Activated T-helper 1 cell treated with Interleukin-2 at 50 U/mL for 16 hours (primary cell): ENCODE measurements at places on chromosomes 12 and 14.
A peak's percentile ranks its signal among the peaks of the same experiment; 100 is the strongest.

GRCh38 chr12:7935590-7936581, at the start of gene SLC2A3:
SLC2A3 (minus strand) TSS chr12:7936187; CDS start chr12:7936034, 153 bp downstream.
- peak; percentile 56 for DNase-seq

- peak; percentile 15 for DNase-seq
These were observed 900 bp downstream of the C2CD5 start for GRCh38 chr12:22543246-22544037.

DNA sequence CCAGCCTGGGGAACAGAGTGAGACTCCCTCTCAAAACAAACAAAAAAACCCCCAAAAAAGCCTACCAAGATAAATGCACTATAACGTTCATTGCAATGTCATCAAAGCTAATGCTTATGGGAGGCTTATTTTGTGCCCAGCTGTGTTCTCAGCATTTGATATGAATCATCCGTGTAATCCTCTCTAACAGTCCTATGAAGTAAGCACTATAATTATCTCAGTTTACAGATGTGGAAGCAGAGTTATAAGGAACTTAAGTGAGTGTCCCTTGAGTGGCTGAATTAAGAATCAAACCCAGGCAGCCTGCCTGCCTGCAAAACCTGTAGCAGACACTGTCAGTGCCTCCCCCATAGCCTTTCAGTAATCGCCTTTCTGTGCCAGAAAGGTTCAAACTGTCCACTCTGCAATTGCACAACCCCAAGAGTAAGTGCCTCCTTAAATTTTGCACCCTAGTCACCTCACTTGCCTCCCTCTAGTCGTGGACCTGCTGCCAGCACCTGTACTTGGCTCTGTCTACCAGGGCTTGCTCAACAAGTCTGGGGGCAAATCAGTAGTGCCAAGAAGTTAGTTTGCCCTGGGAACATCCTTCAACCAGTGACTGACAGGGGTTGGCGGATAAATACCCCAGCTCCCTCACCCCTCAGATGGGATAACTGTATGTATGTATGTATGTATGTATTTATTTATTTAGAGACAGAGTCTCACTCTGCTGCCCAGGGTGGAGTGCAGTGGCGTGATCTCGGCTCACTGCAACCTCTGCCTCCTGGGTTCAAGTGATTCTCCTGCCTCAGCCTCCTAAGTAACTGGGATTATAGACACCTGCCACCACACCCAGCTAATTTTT, 23.8 kb upstream of the PPP1CC start:
- DNase-seq: no peak

DNA sequence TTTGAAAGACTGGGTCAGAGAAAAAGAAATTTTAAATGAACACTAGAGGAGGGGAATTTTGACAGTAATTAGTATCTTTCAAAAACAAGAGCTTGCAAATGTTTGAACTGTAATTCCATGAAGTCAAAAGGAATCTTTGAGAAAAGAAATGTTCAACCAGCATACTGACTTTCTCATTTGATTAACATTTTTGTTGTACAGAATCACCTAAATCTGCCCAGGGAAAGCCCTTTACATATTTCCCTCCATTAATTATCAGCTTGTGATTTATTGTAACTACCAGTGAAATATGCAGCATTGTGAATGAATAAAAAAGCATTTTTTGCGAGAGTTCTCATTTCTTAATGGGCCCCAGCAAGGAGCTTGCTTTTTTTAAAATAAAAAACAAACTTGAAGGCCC, 61.2 kb upstream of the CCDC91 start:
- no peak for DNase-seq

GRCh38 chr14:63276492-63277342, 42.0 kb downstream of the GPHB5 start:
- no peak for DNase-seq

DNA sequence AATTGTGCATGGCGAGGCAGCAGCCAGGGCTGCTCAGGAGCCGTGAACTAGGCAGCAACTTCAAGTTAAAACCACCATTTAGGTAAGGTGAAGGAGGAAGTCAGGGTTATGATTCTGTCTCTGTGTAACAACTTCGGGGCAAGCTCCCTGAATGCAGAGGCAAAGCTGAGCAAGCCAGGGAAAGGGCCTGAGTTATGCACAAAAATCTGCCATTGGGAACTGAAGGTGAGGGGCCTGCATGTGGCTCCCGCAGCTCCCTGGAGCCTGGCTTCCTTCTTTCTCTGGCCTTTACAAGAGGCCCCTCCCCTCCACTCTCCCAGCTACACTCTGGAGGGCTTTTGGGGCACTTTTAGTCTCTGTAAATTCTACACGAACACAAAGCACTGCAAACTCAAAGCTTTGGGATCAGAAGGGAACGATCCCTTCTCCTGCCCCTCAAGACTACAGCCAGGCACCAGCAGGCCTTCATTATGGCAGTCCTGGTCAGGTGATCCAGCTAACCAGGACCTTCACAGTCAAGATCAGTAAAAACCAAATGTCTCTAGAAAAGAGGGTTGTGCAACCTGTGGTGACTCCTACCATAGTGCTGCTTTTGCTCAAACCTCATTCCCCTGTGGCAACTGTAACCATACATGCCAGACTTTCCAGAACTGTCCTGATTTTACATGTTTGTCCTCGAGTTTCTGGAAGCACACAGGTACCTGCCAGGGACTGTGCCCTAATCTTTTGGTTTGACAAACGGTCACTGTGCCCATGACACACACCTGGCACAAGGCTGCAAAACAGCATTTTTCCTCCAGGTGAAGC, 67.2 kb upstream of the PTGR2 start:
- no peak for DNase-seq

- DNase-seq: no peak
These were observed 157.0 kb upstream of the CPNE8 start for GRCh38 chr12:39062266-39062996.

GRCh38 chr14:29654901-29655550, 272.6 kb downstream of the PRKD1 start:
- no peak for DNase-seq

- no peak for DNase-seq
These were observed 189.0 kb downstream of the FOXA1 start for GRCh38 chr14:37406095-37406494.

- no peak for DNase-seq
These were observed 81.5 kb downstream of the SLC38A4 start for GRCh38 chr12:46744283-46744682.

DNA sequence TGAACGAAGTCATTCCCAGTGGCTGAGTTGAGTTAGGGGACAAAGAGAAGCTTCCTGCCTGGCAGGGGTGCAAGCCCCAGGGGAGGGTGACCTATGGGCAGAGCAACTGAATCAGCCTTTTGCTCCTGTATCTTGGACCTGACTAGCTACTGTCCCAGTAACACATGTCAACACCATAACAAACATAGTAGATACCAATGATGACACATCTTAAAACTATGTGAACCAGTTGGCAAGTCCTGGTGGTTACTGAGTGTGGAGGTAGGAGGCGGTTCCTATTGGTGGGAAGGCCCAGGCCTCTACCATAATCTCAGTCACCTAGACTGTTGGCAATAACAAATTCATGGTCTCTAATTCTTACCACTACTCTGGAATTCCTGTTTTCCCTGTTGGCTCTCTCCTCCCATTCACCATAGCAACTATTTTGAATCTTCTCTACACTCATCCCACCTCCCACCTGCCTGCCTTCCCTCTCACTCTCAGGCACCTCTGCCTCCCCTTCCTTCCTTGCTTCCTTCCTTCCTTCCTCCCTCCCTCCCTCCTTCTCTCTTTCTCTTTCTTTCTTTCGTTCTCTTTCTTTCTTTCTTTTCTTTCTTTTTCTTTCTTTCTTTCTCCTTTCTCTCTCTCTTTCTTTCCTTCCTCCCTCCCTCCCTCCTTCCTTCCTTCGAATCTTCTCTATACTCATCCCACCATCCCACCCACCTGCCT, 8.1 kb upstream of the P2RX7 start:
- DNase-seq: no peak

- DNase-seq: no peak
These were observed 25.8 kb downstream of the TRIP11 start for GRCh38 chr14:92014040-92014439.

DNA sequence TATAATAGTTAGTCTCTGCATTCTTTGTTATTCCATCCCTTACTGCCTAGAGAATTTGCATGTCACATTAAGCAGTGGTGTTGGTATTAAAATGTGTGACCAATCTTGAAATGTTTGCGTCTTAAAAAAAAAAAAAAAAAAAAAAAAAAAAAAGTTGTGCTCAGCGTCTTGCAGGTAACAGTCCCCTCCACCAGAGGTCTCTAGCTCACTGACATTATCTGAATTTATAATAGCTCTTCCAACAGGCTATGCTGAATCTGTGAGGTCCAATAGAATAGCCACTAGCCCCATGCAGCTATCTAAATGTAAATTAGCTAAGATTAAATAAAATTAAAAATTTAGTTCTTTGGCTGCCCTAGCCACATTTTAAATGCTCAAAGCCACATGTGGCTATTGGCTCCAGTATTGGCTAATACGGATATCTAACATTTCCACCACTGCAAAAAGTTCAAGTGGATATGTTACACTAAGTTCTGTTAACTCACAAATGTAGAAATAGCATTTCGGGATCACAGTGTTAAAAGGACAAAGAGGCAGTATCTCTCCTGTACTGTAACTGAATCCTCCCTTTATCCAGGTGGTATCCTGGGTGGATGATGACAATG, 28.7 kb downstream of the NKX2-8 start:
- DNase-seq: no peak

DNA sequence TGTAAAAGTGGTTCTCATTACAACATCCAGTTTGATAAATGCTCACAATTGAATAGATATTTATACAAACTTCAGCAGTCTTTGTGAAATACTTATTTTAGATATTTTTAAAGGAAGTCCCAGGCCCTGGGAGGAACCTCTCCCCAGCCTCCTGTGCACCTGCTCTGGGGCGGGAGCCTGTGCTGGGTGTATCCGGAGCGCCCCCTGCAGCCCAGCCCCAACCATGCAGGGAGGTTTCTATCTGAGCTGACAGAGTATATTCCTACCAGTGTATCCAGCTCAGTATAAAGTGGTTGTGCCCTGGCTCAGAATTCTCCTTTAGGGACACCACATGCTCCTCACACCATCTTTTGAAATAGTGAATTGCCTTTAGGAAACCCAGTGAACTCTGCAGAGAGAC, 851.8 kb downstream of the TMEM121 start:
- no peak for DNase-seq

DNA sequence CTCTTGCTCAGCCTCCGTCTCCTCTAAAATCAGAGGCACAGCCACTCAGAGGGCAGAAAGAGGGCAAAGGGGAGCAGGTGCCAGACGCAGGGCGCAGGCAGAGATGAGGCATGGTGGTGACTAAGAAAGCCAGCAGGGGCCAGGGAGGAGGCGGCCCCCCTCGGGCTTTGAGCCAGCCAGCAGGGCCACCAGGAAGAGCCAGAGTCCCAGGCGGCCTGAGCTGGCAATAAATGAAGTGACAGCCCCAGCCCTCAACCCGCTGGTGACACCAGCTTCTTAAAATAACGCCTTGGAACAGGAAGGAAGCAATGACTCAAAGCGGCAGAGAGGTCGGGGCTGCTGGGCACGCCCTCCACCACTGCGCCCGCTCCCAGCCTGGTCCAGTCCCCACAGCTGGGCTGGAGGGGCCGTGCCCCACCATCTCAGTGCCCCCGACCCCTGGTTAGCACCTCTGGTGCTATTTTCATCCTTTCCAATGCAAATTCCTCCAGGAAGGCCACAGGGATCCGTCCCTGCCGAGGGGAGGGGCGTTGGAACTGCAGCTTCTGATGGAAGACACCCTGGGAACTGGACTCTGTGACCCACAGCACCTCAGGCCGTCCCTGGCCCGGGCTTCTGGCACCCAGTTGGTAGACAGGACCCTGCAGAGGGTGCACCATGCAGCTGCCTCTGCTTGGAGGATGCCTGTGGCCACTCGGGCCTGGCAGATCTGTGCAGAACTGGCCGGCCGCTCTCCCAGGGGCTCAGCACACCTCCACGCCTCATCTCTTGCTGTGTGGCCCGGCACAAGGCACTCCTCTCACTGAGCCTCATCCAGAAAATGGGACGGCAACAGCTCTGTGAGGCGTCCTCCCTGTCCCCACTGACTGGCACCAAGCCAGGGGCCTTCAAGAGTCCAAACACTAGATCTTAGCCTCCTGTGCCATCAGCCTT, 113.7 kb downstream of the NCOR2 start:
- DNase-seq: peak; percentile 74
